ENCODE measurements at places on chromosomes 2 and 18. TPM values are rescaled to one million over a fixed set of nuclear protein-coding genes. Genes with fewer than 3 reads are reported as not detected.

The CHCHD5 gene
- total RNA-seq: 27.1 TPM

The UBE2F gene
- total RNA-seq: 84.0 TPM

The CCL20 gene
- 17.5 TPM for total RNA-seq

The CNDP1 gene
- total RNA-seq: not detected

The REG1B gene
- not detected for total RNA-seq

The TMEM198 gene
- 0.93 TPM for total RNA-seq

The AMER3 gene
- total RNA-seq: not detected

The CPO gene
- not detected for total RNA-seq

The ANKRD30B gene
- total RNA-seq: not detected

The FMNL2 gene
- 22.9 TPM for total RNA-seq

The SPDYA gene
- total RNA-seq: 0.28 TPM

The CTNNA2 gene
- not detected for total RNA-seq

The TRIB2 gene
- total RNA-seq: 19.5 TPM

The NOTO gene
- not detected for total RNA-seq

The TNFAIP6 gene
- not detected for total RNA-seq

The ALK gene
- not detected for total RNA-seq

The ITGB6 gene
- total RNA-seq: 58.6 TPM

The CD8A gene
- not detected for total RNA-seq

The EPAS1 gene
- total RNA-seq: 155 TPM

The TDRD15 gene
- total RNA-seq: not detected

The ACTG2 gene
- 2.3 TPM for total RNA-seq

The ASPRV1 gene
- not detected for total RNA-seq

The HOXD10 gene
- not detected for total RNA-seq

The CMPK2 gene
- not detected for total RNA-seq

The CHRNG gene
- not detected for total RNA-seq

The SRD5A2 gene
- not detected for total RNA-seq

The CCDC85A gene
- not detected for total RNA-seq

The IHH gene
- not detected for total RNA-seq

The ZNF892 gene
- 2.5 TPM for total RNA-seq

The PTPN2 gene
- 29.5 TPM for total RNA-seq

The RAB6C gene
- not detected for total RNA-seq

The SULT6B1 gene
- total RNA-seq: not detected

The RPIA gene
- total RNA-seq: 5.3 TPM

The UPP2 gene
- total RNA-seq: not detected

The GNAL gene
- 4.5 TPM for total RNA-seq

The XIRP2 gene
- not detected for total RNA-seq

The SNTG2 gene
- not detected for total RNA-seq

The UGT1A4 gene
- total RNA-seq: 0.33 TPM

The HES6 gene
- 5.4 TPM for total RNA-seq

The TSN gene
- 38.5 TPM for total RNA-seq

The ANKRD62 gene
- not detected for total RNA-seq

The CRYGD gene
- total RNA-seq: not detected

The REEP1 gene
- not detected for total RNA-seq

The DNAJC5G gene
- not detected for total RNA-seq
